ENCODE measurements at places on chromosomes 13 and 19.

- DNase-seq, result no peak
Measured at GRCh38 chr13:47865883-47866282, 135.2 kb downstream of the SUCLA2 start.

- no peak for DNase-seq
Measured at GRCh38 chr13:112445411-112446271, 69.5 kb downstream of the SPACA7 start.

GRCh38 chr19:45477713-45478453 is 10.1 kb downstream of the FOSB start:
- DNase-seq, result no peak

DNA sequence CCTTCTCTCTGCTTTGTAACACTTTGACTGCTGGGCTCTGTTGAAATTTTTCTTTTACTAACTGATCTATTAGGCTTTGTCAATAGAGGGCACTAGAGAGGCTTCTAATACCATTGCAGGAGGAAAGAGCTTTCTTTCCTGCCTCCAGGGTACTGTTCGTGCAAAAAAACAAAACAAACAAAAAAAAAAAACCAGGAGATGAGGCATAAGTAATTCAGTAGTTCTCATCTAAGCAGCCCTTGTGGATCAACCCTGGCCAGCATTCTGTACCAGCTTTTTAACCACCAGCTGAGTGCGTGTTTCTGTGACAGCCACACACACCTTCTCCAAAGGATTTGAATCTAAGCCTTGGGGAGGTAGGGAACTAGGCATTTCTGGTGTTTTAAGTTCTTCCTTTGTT is 1707.6 kb upstream of the SLC10A2 start:
- no peak for DNase-seq

DNA sequence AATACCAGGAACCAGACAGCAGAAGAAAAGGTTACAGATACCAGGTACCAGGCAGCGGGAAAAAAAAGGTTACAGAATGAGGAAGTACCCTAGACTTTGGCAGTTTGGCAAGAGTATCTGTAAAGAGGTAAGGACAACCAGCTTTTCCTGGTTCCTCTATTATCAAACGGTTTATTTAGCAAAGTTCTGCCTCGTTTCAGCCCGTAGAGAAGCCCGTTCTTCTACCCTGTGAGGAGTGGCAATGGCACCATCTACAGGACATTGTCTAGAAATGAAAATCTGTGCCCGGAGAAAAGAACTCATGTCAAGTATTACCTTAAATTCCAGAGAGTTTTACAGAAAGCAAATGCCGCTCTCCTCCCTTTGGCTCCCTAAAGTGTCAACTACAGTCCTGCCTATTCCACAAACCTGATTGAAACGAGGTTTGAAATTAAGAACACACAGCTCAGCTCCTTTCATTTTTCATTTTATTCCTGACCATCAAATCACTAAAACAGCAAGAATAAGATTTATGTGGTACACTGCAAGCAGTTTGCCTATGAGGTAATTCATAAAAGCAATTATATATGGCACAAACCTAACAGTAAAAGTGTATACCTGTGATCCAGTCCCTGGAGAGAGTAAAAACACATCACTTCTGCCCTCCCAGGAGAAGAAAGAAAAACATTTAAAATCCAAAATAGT is 226.3 kb downstream of the SLC7A1 start:
- DNase-seq, result no peak

GRCh38 chr19:49309087-49309486 is 15.9 kb downstream of the SLC6A16 start:
- no peak for DNase-seq

GRCh38 chr13:37531049-37531448 is 67.5 kb downstream of the POSTN start:
- no peak for DNase-seq

DNA sequence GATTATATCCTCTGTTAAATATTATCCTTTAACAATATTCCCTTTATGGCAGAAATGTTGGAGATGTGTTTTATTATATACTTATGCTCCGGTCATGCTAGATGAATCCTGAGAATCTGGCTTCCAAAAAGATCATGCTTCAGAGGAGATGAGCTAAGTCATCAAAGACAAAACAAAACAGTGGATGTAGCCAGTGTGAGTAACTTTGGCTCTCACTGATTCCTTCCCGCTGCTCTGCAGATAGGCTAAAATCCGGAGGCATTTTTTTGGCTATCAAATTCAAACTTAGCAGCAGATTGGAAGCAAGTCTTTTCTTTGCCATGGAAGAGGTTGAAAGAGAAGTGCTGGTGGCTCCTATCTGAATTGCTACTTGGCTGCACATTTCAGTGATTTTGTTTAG is 295.9 kb downstream of the GPC6 start:
- DNase-seq, result no peak

DNA sequence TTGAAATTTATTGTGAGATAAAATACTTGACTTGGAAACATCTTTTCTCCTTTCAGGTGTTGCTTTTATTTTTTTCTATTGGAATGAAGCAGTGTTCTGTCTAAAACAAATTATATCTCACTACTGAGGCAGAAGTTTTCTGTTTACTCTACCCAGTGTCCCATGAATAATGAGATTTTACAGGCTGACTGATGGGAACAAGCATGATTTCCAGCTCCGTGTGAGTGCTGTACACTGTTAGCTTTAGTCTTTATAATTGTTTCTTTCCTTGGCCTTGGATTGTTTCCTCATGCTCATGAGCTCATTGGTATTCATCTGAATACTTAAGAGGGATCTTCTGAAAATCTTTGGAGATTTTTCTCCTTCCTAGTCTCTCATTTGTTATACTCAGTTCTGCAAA is 2049.5 kb upstream of the PRR20A start:
- DNase-seq, result no peak

GRCh38 chr13:39888865-39889810 is 233.7 kb downstream of the COG6 start:
- no peak for DNase-seq

GRCh38 chr19:58569943-58570670 is 3.0 kb downstream of the MZF1 start:
- no peak for DNase-seq

- no peak for DNase-seq
Measured at GRCh38 chr13:89212186-89212585, 1541.0 kb downstream of the SLITRK5 start.

GRCh38 chr19:39133431-39134270 is 8.1 kb downstream of the PAK4 start:
- DNase-seq, result no peak

DNA sequence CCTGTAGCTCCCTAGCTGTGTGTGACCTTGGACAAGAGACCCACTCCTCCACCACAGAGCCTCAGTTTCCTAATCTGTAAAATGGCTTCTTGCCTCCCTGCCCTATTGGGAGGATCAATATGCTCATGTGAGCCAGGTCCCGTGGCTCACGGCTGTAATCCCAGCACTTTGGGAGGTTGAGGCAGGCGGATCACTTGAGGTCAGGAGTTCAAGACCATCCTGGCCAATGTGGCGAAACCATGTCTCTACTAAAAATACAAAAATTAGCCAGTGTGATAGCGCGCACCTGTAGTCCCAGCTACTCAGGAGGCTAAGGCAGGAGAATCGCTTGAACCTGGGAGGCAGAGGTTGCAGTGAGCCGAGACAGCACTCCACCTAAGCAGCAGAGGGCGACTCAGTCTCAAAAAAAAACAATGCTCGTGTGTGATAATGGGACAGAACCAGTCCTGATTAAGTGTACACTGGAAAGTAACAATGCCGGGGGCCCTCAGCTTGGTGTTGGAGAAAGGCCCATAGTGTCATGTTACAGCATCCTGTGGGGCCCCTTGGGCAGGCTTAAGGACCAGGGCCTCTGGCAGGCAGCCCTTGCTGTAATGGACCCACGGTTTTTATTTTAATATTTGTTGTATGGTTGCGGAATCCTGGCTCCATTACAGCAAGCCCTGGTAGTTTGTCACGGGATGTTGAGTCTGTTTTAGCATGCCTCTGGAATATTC is 6.8 kb downstream of the RPS11 start:
- DNase-seq, result peak; percentile 31

DNA sequence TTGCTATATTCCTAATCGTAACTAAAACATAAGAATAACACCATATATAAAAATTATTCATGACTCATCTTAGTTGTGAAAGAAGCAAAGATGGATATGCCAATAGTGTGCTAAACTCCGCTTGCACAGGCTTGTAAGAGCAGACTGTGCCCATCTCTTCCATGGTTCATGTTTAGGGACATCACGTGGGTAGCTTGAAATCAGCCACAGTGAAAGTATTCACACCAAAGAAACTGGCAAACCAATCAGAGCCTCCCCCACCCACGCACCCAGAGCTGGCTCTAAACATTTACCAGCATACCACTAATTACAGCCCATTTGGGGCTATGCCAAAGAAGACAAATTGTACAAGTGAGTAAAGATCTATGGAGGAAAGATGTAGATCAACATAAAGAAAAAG is 147.5 kb downstream of the DIAPH3 start:
- no peak for DNase-seq

DNA sequence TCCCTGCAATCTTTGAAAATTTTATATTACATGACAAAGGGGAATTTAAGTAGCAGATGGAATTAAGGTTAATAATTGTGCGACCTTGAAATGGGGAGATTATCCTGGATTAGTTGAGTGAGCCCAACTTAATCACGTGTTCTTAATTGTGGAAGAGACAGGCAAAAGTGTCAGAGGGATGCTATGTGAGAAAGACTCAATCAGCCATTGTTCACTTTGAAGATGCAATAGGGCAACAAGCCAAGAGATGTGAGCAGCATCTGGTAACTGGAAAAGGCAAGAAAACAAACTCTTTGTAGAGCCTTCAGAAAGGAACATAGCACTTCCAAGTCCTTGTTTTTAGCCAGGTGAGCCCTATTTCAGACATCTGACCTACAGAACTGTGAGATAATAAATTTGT is 247.7 kb downstream of the SLITRK1 start:
- DNase-seq, result no peak

GRCh38 chr13:84126671-84127171 is 244.4 kb upstream of the SLITRK1 start:
- DNase-seq, result peak; percentile 14

GRCh38 chr13:48146122-48146521 is 51.2 kb upstream of the MED4 start:
- DNase-seq, result no peak

GRCh38 chr13:96904232-96904631 is 90.0 kb downstream of the OXGR1 start:
- DNase-seq, result no peak

GRCh38 chr13:56039992-56040391 is 1100.7 kb upstream of the PRR20A start:
- no peak for DNase-seq

DNA sequence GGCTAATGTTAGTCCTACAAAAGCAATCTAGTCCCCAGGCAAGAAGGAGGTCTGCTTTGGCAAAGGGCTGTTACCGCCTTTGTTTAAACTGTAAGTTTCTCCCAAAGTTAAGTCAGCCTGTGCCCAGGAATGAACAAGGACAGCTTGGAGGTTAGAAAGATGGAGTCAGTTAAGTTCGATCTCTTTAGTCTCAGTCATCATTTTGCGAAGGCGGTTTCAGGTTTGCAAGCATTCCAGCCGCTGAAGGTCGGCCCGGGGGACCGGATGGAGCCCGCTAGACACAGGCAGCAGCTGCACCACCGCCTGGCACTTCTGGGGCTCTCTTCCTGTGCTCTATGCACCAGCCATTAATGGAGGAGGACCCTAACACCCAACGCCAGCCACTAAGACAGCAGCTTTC is 91.3 kb downstream of the STK24 start:
- no peak for DNase-seq

- no peak for DNase-seq
Measured at GRCh38 chr19:31141301-31141700, 207.9 kb downstream of the TSHZ3 start.

DNA sequence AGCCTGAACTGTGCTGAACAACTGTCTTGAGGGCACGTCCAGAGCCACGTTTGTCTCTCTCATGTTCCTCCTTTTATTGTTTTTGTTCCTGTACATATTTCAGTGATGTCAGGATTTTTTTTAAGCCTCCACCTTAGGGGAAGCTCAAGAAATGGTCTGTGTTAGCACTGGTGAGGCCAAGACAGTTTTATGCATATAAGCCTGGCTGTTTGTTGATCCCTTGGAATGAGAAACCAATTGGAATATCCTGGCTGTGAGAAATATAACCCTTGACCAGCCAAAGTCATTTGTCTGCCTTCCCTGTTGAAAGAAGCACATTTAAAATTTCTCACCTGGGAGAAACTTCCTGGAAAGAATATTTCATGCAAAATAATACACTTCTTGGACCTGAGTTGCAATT is 115.8 kb downstream of the DNAJC15 start:
- no peak for DNase-seq

DNA sequence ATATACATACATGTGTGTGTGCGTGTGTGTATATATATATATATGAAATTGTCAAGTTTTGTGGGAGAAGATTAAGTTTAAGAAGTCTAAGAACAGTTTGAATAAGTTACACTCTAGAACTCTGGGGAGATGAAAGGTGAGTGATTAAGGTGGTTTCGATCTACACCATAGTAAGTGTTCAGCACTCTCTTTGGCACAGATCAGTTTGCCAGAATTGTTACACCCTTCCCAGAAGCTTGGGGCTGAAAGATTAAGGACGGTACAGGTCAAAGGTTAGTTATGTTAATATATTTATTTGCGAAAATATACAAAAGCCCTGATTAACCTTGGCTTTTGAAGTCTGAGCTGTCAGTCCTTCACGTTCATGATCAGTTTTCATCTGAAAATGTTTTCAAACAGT is 309.1 kb downstream of the KLF5 start:
- no peak for DNase-seq

DNA sequence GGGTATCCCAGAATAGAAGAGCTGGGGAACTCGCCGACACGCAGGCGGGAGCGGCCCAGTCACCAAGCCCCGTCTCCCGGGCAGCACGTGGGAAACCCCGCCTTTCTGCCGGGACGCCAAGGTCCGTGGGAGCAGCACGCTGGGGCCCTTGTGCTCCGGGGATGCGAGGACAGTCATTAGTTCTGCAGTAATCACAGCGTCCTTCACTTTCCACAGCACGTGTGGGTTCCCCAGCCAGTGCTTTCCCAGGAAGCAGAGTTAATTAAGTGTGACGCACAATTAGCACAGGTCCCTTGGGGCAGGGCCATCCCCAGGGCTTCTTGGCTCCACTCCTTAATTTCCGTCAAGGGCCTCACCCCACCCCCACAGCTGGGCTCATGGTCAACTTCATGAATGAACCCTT is 64.3 kb upstream of the C13orf46 start:
- no peak for DNase-seq

DNA sequence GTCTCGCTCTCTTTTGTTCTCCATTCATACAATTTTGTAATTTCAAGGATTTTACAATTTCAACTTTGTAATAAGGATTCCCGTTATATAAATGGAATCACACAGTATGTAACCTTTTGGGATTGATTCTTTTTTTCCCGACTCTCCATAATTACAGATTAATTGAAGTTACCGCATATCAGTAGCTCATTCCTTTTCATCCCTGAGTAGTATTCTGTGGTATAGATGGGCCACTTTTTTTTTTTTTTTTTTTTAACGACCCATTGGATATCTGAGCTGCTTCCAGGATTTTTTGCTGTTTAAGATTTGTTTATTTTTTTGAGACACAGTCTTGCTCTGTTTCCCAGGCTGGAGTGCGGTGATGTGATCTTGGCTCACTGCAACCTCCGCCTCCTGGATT is 27.8 kb downstream of the UHRF1 start:
- DNase-seq, result no peak

- peak; percentile 33 for DNase-seq
Measured at GRCh38 chr13:40433577-40433976, 232.9 kb downstream of the FOXO1 start.

- DNase-seq, result no peak
Measured at GRCh38 chr13:91046715-91047327, 300.7 kb upstream of the MIR17HG start.

- DNase-seq, result no peak
Measured at GRCh38 chr13:99464441-99464949, 36.8 kb upstream of the TM9SF2 start.

GRCh38 chr19:5129691-5130090 is 160.8 kb downstream of the KDM4B start:
- no peak for DNase-seq

Measured in T-cell (primary cell).